ENCODE measurements at places on chromosomes 12 and 14.

DNA sequence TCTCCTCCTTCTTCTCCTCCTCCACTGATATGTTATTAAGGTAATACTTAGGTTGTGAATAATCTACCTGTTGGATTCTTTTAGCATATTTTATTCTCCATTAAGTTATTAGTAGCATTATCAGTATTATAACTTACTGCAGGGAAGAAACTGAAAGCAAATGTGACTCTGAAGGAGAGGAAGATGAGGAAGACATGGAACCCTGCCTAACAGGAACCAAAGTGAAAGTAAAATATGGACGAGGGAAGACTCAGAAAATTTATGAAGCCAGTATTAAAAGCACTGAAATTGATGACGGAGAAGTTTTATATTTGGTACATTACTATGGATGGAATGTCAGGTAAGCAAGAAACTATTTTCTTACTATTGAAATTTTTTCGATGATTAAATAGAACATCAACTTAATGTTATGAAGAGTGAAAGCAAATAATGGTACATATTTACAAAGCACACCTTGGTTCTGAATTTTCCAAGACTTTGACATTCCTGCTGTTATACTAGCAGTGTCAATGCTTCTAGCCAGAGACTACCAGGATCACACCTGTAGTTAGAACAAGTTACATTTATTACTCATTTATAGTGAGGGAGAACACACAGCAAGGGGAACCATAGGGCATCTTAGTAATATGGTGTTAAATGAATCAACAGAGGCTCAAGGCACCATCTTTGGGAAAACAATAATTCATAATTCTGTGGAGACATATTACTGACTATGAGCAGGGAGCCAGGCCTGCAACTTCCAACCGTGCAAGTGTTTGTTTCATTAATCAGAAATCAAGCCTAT, 42.0 kb upstream of the TOMM20L start:
- no peak for DNase-seq

DNA sequence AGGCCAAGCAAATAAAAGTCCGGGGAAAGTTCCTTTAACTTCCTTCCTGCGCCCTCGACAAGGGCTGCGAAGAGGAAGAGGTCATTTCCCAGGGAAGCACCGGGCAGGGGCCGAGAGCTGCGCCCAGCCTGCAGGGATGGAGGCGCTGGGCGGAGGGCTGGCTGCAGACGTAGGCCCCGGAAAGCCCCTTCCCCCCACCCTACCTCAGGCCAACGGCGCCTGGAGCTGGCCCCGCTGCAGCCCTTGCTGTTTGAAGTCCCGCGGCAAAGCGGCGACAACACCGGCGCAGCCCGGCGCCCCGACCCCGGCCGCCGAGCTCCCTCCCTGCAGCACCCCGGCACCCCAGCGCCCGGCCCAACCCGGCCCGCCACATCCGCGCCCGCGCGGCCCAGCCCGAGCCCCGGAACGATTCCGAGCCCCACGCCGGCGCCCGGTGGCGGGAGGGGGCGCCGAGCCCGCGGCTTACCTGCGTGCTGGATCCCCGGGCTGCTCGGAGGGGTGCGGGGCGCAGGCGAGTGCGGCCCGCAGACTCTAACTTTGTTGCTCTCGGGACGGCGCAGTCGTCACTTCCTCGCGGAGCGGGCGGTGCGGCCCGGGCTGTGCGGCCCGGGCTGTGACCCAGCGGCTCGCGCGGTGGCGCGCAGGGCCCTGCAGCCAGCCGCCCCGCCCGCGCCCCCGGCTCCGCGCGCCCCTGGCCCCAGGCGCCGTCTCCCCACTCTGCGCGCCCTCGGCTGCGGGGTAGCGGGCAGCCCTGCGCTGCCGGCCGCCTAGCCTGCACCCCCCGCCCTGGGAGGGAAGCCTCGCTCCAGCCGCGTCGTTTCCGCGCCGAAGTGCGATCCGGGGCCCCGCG, 64.8 kb upstream of the PTGR2 start:
- DNase-seq: peak; percentile 82

- DNase-seq: no peak
These were observed 109.7 kb downstream of the TXNDC16 start for GRCh38 chr14:52442602-52443001.

DNA sequence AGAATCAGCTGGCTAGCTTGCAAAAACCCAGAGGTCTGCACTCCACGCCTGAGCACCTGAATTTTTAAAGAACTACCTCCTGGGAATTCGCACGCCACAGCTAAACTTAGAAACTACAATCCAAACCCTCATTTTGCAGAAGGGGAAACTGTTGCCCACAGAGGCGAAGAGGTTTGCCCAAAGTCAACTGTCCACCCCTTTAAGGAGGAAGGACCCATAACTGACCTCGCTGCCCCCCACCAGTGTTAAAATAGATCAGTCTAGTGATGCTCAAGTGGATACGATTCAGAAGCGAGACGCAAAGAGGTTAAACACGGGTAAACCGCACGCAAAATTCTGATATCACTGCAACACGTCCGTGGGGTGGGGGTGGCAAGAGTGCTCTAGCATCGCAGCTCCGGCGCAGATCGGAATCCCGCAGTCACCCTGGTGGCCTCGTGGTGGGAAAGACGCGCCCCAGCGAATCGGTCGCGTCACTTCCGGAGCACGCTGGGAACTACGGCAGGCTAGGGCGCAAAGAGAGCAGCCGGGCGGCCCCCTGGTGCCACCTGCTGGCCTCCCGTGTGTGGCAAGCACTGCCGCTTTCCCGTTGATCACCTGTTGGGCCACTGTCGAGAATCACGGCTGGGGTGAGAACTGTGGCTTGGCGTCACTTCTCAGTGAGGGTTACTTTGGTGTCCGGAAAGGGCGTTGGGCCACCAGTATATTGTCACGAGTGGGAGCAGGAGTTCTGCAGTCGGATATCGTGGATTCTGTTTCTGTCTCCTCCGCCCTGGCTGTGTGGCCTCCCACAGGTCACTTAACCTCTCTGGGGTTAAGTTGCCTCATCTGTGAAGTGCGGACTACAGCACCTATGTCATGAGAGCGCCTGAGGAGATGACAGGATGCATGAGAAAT, at the start of gene ALKBH2:
TSS of gene ALKBH2 (minus strand) at position 451 of the 897 bp plus-strand sequence. CDS start 686 bp downstream, outside the sequence.
- DNase-seq: peak; percentile 97

GRCh38 chr14:104142136-104142945, 4.0 kb downstream of the KIF26A start:
- DNase-seq: no peak

DNA sequence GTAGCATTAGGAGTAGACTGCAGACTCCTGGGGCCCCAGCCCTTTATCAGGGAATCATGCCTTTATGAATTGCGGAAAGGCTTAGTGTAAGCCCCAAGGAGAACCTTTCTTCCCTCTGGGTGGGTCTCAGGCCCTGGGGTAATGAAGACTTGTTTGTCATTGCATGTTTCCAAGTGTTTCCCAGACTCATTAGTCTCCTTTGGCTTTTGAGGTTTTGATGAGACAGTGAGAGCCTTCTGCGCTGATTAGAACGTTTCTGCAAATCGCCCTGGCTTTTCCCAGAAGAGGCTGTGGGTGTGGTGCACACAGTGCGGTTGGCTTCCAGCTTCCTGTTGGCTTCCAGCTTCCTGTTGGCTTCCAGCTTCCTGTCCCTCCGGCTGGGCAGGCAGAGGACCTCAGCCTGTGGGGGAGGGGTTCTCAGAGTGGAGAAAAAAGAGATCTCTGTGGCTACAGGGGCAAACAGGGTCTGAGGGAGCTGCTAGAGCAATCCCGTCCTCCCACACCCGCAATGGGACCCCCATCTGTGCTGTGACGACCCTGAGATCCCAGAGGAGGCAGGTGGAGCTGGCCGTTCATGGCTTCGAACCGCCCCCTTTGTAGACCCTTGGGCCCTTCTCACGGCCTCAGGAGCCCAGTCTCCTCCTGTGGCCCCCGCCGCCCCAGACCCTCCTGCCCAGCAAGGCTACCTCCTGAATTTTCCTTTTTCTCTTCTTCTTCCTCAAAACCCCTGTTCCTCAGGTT, 42.1 kb downstream of the GPR68 start:
- DNase-seq: no peak
